ENCODE measurements at places on chromosomes 7 and 10.

- no peak for DNase-seq
Measured at GRCh38 chr10:21604651-21605050, 70.6 kb downstream of the MLLT10 start.

DNA sequence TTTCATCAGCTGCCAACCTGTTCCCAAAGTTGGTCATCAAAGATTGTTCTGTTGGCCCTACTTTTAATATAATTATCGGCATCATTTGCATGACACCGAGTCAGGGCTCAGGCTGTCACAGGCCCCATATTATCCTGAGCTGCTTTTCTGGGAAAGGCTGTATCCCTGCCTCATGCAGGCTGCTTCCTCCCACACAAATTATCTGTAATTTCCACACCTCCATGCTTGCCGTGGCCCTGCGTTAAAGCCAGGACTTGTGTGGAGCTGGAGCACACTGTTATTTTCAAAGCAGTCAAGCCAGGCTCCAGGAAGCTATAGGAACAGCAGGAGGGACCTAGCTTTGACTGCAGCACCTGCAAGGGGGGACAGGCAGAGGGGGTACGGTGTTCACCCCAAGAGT is 5.4 kb upstream of the ADCYAP1R1 start:
- no peak for DNase-seq

GRCh38 chr7:80039251-80039884 is 95.3 kb upstream of the GNAI1 start:
- DNase-seq: no peak

- no peak for DNase-seq
Measured at GRCh38 chr10:71307469-71308085, 11.5 kb upstream of the SLC29A3 start.
